ENCODE measurements at places on chromosomes 11 and 22.

DNA sequence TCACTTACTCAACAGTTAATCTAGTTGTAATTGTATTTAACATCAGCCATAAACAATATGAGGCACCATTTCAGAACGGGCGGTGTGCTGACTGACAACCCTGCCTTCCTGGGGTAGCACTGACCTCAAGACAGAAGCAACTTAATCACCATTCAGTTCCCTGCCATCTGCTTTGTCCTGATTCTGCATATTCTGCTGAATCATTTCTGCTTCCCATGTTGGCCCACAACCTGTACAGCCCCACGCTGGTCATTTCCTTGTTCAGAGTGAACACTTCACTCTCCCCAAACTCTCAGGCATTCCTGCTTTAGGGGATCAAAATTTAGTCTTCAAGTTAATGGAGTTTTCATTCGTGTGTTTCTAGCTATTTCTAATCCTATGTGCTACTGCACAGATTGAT is 132.3 kb upstream of the ZBED5 start:
- no peak for DNase-seq

DNA sequence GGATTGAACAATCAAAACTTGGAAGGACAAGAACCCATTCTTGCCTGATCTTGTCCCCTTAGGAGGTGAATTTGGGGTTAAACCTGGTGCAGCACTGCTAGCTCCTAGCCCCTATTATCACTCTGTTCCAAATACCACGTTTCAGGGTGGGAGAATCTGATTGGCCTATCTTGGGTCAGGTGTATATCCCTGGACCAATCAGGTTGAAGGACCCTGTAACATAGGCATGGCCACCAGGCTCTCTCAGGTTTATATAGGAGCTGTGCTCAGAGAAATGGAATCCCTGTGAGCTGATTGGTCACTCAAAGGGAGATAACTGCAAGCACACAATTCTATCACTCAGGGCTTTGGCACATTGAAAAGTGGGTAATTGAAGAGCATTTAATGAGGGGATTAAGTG is 26.6 kb upstream of the AMPD3 start:
- no peak for DNase-seq

DNA sequence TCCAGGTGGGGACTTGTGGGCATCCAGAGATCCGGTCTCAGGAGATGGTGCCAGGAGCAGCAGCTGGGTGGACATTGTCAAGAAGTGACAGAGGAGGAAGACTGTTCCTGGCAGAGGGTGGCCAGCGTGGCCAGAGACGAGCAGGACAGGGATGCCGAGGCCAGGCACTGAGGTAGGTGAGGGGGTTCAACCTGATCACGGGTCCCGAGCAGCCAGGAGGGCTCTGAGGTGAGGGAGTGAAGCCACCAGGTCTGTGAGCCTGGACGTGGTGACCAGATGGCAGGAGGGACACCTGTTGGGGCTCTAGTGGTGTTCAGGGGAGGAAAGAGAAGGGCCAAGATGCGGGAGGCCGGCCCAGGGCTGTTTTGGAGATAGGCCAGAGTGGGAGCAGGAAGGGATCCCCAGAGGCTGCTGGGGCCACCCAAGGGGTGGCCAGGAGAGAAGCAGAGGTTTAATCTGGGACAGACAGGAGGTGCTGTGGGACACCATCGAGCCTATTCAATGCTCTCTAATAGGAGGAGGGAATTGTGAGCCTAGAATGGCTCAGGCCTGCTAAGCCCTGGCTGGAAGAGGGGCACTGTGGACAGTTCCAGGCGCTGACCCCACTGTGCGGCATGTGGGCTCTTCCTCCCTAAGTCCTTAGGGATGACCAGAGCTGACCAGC is 6.3 kb downstream of the PPM1F start:
- no peak for DNase-seq

GRCh38 chr11:107752949-107753822 is 41.3 kb upstream of the SLN start:
- no peak for DNase-seq

- DNase-seq, result no peak
These were observed 14.3 kb downstream of the BIRC2 start for GRCh38 chr11:102361086-102362031.

GRCh38 chr11:32983506-32983905 is 32.2 kb upstream of the DEPDC7 start:
- no peak for DNase-seq

DNA sequence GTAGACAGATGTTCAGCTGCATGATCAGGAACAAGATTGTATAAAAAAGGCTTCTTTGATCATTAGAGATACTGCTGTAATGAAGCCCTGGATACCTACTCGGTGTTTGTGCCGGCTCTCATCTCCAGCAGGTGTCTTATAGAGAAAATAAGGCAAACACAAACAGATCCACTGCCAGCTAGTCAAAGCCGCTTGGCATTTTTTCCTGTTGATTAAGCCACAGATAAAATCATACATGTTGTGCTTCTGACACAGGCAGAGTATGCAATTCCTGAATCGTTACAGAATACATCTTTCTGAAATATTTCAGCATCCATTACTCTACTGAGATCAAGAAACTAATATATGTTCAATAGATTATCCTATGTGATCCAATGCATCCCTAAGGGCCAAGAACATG is 206.9 kb downstream of the CADM1 start:
- DNase-seq, result no peak

GRCh38 chr11:11416917-11417316 is 63.9 kb upstream of the CSNK2A3 start:
- DNase-seq, result no peak

- peak; percentile 33 for DNase-seq
These were observed 978 bp downstream of the C11orf87 start for GRCh38 chr11:109422870-109423465.

- DNase-seq, result no peak
These were observed 1149.1 kb upstream of the RAG2 start for GRCh38 chr11:37747121-37747520.

Data from DMS79 (cell line).